ENCODE measurements at places on chromosomes 5 and 9. TPM values are rescaled to one million over a fixed set of nuclear protein-coding genes. Genes with fewer than 3 reads are reported as not detected.

DNA sequence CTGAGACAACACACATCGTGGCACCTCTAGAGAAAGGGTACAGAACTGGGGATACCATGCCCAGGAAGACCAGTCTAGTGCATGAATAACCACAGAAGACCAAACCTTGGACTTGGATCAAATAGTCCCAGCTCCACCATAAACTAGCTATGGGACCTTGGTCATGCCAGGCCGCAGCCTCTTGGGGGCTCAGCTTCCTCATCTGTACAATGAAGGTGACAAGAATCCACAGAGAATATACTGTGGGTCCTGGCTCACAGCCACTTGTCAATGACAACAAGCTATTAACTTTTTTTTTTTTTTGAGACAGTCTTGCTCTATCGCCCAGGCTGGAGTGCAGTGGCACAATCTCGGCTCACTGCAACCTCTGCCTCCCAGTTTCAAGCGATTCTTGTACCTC, 3.9 kb downstream of the KYAT1 start:
- no peak for DNase-seq

DNA sequence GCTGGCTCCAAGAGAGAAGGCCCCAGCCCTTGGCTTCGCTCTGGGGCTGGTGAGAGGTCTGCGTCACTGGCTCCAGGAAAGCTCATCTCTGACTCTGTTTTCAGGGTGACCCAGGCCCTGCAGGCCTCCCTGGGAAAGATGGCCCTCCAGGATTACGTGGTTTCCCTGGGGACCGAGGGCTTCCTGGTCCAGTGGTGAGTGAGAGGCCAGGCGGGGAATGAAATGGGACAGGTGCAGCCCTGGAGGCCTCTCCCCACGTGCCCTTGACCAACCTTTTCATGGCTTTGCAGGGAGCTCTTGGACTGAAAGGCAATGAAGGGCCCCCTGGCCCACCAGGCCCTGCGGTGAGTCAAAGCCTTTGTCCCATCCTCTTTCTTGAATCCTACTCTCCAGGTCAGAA, 75.7 kb upstream of the FCN2 start:
- DNase-seq = no peak

GRCh38 chr9:109770101-109770500, 9.9 kb upstream of the PALM2AKAP2 start:
- no peak for DNase-seq

GRCh38 chr9:123769719-123770118, 160.2 kb downstream of the DENND1A start:
- no peak for DNase-seq

DNA sequence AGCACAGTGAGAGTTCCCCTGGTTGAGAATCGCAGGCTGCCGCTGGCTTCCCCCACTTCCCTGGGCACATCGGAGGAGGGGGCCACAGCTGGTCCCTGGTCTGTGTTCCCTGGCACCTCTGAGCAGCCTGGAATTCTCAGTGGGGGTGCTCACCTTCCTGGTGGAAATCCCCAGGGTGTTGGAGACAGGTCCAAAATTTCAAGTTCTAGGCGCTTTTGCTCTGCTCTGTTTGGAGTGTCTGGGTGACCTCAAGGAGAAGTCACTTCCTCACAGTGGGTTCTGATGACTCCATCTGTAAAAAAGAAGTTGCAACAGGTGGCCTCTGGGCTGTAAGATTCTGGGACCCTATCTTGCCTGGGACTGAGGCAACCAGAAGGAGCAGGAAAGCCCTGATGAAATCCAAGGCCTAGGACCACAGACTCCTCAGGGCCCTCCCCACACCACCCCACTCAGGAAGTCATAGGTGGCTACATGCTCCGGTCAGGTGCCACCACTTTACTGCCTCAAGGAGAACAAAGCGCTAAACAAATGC, at the start of gene TRAF1:
TSS of gene TRAF1 (minus strand) at position 400 of the 532 bp plus-strand sequence. CDS start 721 bp downstream, outside the sequence.
- DNase-seq = no peak

GRCh38 chr9:95629585-95629984, 112.8 kb upstream of the PTCH1 start:
- DNase-seq = no peak

The FOXD4L4 gene
- 0.26 TPM for total RNA-seq

The EFCAB9 gene
- total RNA-seq = not detected

The AGXT2 gene
- total RNA-seq = not detected

The AKNA gene
- total RNA-seq = 9.8 TPM

The CDX1 gene
- 0.33 TPM for total RNA-seq

The STKLD1 gene
- 0.99 TPM for total RNA-seq

The NR2F1-AS1 gene
- 33.6 TPM for total RNA-seq

The HBEGF gene
- total RNA-seq = 1.8 TPM

Data from fibroblast of lung (primary cell).